ENCODE measurements at places on chromosomes 2 and 18.

GRCh38 chr18:57664568-57665165, 43.0 kb upstream of the NARS1 start:
- DNase-seq: no peak

DNA sequence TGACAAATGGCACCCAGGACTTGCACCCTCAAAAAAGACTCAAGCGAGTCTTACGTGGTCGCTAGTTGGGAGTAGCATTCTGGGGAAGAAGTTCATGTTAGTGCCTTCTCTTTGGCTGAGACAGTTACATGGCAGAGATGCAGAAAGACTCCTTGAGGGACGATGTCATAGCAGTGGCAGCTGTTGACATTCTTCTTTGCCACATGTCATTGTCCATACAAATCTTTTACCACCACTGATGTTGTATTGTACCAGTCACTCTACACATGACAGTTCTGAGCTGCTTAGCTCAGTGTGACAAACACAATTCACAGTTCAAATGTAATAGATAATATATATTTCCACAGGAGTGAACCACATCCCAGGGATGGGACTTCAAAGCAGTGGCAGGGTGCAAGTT, 197.1 kb downstream of the TCF4 start:
- DNase-seq: no peak

- no peak for DNase-seq
Measured at GRCh38 chr2:9300829-9301453, 94.3 kb downstream of the ASAP2 start.

DNA sequence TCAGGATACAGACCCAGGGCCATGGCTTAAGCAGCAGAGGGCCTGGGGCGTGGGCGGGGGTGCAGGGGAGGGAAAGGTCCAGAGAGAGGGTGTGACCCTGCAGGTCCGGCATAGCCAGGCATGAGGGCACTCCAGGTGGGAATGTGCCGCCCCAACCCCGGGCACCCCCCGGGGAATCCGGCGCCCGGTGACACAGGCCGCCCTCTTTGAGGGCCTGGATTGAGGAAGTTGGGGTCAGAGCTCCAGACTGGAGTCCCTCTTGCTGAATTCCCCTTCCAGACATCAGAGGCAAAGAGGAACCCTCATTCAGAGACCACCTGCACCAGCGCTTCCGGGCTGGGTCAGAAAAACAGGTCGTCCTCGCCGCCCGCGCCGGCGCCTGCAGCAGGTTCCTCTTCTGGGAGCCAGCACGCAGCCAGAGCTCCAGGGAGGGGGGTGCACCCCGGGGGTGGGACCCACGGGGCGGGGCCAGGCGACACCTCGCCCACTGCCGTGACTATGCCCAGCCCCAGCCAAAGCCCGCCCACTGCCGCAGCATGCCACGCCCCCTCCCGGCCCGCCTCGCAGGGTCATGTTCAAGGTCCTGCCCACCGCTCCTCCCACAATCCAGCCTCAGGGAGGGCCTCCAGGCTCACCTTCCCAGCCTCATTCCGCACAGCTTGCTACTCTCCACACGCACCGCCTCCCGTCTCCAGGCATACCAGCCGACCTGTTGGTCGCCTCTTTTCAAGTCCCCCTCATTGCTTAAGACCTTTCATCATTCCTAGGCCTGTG, 98.3 kb upstream of the ID2 start:
- DNase-seq: peak; percentile 87

Measured in suppressor macrophage treated with lipopolysaccharide for 4 hours (primary cell).